SK-N-SH (cell line): ENCODE measurements at places on chromosomes 7 and 10. TPM values are rescaled to one million over a fixed set of nuclear protein-coding genes. Genes with fewer than 3 reads are reported as not detected.

- no peak for DNase-seq
Observed at GRCh38 chr7:80900583-80901576, 18.0 kb downstream of the SEMA3C start.

The POLD2 gene
- 163 and 194 TPM in 2 replicates for polyA plus RNA-seq

The SPACDR gene
- 0.93 and 1.5 TPM in 2 replicates for polyA plus RNA-seq

DNA sequence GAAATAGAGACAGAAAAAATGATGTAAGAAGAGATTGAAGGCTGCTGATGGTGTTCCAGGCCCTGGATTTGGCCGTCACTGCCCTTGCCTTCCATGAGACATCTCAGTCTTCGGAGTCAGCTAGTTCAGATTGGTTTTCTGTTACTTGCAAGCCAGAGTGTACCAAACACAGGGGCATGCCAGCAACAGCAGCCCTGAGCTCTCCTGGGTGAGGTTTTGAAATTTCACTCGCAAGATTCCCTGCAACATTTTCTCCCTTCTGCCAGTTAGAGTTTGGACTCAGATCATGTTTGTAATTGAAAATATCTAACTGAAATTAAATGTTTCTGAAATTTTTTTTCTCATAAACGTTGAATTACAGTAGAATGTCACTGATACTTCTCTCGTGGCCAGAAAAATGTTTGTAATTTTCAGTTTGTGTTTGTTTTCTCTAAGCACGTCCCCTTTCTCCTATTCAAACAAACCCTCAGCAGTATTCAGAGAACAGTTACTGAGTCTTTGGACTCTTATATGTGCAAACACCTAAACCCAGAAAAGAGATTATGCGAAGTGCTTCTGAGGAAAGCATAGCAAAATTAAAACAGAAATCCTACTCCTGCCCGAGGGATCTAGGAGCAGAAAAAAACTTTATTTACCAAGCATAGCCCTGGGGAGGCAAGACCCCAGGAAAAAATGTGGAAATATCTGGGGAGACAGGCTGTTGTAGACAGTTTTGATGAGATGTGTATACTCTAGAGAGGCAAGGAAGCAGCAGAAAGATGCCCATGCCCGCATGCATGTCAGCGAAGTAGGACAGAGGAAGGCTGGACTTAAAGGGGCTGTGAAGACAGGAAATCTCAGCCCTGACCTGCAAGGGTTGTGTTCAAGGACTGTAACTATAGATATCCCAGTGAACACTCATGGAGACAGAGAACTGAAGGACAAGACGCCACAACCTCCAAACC is 43.0 kb upstream of the NAMPT start:
- DNase-seq = no peak

The MOGAT3 gene
- polyA plus RNA-seq = not detected in 2 replicates

DNA sequence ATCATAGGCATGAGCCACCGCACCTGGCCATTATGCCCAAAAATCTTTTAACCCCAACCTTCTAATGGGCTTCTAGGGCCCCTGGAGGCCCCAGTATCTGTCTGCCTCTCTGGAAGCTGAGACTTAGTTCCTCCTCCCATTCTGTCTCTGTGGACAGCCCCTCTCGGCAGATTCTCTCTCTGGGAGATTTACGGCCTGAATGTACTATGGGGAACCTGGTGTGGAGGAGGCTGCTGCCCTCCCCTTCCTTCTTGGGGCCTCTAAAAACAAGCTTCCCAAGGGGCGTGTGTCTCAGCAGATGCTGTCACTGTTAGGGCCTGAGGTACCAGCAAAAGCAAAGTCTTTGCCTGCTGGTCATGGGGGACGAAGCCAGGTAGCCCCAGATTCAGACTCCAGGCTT is 35.8 kb upstream of the PRKAR1B start:
- DNase-seq = no peak

GRCh38 chr7:138127996-138128395 is 51.7 kb downstream of the AKR1D1 start:
- no peak for DNase-seq

GRCh38 chr7:40647719-40648118 is 512.9 kb downstream of the SUGCT start:
- DNase-seq = no peak
